IMR-90 (cell line): ENCODE measurements at places on chromosomes 3 and 15. TPM values are rescaled to one million over a fixed set of nuclear protein-coding genes. Genes with fewer than 3 reads are reported as not detected.

Gene LRRC34
- polyA plus RNA-seq = 0.60 and 0.91 TPM in 2 replicates

Gene TMEM44
- 22.4 and 24.2 TPM in 2 replicates for polyA plus RNA-seq

DNA sequence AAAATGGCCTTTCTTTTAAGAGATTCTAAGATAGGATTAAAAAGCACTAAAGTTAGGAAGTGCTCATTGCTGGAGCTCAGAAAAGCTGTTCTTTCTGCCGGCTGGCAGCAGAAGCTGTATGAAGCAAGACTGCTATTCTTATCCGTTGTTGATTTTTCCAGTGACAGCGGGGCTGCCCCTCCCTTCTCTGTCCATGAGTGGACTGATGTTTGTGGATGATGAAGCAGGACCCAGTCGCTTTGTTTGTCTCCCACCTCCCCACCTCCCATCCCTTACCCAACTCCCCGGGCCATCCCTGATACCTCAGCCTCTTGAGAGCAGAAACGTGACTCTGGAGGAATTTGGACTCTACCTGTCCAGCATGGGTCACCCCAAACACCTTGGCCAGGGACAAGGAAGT is 10.3 kb upstream of the MUSTN1 start:
- peak; percentile 38 for DNase-seq

Gene LRRC31
- not detected in 2 replicates for polyA plus RNA-seq

Gene STT3B
- 35.6 and 45.5 TPM in 2 replicates for polyA plus RNA-seq

DNA sequence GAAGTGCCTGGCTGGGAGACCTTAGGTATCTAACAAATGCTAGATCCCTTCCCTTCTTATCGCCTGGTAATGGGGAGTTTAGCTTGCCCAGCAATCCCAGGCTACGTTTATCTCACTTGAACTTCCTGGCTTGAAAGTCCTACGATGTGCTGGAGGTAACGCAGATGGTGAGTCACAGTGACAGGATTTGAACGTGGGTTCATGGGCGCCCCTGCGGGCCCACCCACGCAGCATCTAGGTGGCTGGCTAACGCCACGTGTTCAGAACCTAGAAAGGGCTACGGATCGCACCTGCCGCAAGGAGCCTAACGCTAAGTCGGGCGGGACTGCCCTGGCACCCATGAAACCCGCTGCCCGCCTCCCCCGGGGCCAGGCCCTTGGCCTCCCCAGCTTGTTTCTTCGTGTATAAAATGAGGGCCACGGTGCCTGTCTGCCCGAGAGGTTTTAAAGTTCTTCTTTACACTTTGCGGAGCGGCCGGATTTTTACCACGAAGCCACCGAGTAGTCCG is 600 bp upstream of the USP3 start:
- DNase-seq = peak; percentile 93

DNA sequence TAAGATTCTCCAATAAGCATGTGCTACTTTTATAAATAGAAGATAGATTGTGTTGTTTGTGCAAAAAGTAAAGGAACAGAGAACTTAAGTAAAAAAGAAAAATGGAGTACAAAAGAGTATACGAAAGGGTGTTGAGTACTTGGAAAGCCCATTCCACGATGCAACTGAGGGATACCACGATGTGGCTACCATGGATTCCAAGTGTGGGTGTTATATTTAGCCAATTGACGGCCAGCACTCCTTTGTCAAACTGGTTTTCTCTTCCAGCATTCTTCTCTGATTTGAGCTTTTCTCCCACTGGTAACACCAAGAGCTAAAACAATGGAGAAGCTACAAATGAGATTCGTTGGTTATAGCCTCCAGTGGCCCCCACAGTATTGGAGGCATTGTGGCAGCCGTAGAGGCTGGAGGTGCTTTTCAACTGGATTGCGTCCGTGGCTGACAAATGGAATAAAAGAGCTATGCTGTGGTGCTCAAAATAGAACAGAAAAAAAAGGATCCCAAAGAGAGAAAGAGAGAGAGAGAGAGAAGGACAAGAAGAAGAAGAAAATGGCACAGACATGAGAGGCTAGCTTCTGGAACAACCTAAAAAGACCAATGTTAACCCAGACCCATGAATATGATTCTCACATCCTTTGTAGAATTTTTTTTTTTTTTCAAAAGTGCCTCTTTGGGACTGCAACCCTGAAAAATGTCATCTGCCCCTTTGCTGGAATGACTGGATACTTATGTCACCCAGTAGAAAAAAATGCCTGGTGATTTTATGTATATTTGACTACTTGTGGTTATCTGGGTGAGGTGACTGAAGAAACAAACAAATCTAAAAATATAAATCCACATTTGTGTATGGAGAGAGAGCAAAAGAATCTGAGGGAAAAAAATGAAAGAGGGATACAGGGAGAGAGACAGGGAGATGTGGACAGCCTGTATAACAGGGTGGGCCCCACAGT is 345.1 kb downstream of the RORA start:
- no peak for DNase-seq

DNA sequence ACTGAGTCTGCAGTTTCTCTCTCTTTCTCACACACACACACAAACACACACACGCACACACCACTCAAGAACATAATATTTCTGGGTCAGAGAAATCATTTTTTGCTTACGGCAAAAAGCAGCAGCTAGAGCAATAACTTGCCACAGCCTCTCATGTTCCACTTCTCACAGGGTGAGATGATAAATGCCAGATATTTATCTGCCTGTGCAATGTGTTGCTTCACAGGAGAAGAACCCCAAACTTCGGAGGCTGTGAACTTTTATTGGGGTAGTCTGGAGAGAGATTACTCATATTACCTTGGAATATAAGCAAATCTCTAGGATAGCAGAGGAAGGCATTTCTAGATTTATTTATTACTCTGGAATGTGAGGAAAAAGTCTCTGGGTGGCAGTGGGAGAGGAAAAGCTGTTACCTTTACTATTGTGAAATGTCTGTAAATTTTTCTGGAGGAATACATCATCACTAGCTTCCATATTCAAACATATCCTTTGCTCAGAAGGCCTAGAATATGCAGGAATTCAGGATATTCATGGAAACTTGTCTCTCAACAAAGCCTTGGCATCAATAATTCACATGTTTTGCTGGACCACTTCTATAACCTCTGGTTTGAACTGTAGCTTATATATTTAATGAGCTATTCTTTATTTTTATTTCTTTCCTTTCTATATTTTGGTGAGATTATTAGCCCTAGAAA is 369.2 kb downstream of the NSUN3 start:
- DNase-seq = no peak

DNA sequence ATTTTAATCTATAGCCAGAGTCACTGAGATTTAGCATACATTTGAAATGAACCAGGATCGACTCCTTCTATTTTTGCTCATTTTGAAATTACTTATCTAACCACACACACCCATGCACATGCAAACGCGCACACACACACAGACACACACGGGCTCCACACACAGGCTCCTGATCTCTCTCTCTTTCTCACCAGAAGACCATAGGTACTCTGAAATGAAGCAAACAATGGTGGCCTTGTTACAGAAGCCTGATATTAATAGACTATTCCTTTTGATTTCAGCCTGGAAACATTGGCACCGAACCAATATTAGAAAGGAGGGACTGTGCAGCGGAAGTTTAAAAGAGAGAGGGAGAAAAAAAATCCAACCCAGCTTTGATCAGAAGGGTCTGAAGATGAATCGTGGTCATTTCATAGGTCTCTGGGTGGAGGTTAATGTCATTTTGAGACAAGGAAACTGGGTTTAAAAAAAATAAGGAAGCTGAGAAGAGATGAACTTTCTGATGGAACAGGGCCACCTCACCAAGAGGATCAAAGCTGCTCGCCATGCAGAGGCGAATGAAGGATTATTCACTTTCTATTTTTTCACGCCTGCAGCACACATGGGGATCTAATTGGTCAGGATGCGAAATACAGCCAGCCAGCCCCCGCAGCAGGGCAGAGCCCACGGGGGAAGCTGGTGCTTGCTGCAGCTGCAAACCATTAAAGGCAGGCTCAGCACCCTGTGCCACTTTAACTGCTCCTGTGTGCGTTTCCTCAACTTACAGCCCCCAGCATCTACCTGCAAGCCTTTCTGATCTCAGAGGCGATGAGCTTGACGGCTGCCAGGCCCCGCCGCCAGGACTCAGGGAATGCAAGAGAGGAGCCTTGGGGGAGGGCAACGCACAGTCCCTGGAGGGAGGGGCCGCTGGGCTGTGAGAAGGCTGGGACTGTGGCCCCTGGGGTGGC is 88.8 kb downstream of the HES1 start:
- DNase-seq = no peak

DNA sequence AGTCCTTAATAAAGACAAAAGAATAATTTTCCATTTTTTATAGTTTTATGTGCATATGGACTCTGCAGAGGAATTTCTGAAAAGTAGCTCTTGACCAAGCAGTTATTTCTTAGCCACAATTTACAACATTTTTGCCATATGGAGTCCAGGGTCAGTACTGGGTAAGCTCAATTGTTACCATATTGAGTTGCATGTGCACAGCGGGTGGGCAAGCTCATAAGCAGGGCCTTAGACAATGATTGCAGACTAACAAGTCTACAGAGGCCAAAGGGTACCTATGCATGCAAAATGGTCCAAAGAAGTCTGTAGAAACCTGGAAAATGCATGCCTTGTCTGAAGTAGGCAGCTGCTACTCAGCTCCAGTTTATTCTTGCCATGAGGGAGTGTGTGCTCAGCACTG is 19.0 kb upstream of the ARHGEF26 start:
- no peak for DNase-seq

DNA sequence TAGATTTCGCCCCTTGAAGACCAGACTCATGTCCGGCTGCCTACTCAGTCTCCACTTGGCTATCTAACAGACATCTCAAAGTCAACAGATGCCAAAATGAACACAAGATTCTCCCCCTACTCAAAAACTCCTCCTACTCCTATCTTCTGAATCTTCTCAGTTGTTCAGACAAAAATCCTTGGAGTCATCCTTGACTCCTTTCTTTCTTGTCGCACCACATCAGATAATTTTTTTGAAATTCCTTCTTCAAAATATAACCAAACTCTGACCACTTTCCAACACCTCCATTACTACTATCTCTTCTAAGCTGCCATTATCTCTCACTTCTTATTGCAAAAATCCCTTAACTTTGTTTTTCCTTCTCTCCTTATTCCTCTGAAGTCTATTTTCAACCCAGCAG is 141.9 kb upstream of the SLC7A14 start:
- no peak for DNase-seq
